ENCODE measurements at places on chromosomes 7 and 10.

DNA sequence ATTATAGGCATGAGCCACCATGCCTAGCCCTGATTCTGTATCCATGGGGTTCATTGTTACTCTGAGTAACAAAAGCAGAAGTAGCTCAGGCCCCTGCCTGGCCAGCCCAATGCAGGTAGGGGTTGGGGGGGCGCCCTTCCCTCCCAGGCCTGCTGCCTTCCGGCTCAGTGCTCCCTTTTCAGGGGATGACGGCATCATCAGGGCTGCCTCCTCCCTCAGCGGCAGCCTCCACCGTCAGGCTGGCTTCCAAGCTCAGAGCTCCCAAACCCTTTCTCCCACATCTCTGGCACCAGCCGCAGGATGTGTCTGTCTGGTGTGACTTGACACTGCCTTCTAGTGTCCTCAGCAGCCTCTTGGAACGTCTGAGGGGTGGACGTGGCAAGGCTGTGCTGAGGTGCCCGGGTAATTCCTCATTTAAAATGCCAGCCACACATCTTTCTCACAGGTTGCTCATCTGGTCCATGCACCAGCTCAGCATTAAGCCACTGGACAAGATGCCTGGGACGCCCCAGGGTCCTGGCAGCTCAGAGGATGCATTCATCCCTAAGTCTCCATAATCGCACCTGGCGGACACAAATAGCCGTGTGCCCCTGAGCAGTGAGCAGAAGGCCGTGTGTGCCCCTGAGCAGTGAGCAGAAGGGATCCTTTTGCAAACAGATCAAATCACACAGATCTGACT is 38.2 kb downstream of the PAPOLB start:
- DNase-seq = no peak

DNA sequence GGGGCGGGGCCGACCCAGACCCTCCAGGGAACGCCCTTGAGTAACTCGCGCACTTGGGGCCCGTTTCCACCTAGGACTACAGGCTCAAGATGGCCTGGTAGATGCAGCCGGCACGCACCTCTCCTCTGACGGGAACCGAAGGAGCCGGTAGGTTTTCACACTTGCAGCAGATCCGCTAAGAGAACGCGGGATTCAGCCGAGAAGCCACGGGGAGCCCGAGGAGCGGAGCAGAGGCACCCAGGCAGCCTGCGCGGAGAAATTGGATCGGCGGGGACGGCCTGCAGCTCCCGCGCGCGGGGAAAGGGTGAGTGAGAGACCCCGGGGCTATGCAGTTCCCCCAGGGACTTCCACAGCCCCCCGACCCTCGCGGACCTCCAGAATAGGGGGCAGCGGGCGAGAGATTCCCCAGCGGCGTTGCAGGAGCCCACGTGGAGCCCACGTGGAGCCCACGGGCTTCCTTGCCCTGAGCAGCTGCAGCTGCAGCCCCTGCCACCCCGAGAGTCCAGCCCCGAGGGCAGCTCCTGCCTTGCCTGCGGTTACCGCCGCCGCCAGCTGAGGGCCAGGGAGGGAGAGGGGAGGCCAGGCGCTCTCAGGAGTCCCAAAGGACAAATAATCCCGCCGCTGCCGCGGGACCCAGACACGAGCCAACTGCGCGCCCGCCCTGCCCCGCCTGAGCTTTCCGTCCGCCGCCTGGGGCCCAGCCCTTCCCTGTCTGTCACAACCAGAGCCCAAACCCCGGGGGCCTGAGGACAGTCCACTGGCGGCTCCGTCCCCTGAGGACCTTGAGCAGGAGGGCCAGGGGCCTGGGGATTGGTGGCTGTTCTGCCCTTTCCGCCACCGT is 13.1 kb downstream of the IFT22 start:
- DNase-seq = peak; percentile 24

DNA sequence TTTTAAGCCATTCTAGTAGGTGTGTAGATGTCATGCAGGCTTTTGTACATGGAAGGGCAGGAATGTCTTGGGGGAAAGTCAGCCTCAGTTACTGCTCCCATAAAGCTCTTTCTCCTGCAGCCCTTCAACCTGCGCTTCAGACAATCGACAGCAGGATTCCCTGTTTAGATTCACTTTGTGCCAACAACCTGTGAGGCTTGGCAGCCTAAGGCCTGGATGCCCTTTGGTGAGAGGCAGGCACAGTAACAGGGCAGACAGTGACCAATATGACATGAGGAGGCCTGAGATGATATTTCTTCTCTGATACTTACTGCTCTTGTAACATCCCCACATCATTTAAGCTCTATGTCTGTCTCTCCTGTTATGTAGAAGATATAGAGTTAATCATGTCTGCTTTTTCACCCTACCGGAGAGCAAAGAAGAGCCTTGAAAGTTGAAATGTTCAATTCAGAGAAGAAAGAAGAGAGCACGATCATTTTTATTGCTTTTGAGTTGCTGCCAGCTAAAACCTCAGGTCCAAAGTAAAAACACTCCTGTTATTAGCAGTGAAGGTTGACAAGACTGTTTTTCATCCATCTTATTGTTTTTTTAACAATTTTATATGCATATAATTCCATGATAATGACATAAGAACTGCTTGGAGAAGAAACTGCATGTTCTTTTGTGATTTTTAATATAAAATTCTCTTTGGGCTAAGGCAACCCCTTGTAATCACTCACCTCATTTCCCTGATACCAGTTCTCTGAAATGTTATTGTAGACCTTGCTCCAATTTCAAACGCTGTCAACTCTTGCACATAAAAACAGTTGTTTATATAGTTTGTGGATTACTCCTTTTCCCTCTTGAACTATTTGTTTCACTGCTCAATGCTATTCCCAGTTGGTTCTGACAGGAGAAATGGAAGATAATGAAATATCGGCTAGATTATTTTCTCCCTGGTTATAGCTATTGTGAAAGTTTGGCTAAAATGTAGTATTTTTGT is 140.9 kb downstream of the GALNT17 start:
- DNase-seq = no peak

- DNase-seq = no peak
Observed at GRCh38 chr10:103192089-103192450, 1.0 kb downstream of the NT5C2 start.

DNA sequence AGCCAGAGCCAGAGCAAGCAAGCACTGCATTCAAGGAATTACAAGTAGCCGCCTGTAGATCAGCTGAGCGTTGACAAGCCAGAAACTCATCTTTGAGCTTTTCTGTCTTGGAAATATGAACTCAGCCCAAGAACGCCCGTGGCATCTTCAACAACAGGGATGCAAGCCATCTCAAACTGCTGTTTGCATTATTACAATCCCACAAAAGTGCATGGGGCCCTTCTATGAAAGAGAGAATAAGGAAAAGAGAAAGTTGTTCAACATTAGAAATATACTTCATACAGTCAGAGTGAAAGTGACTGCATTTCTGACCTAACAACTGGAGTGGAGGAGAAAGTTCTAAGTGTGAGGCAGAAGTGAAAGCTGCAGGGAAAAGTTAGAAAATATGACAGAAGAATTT is 6.5 kb downstream of the SGCE start:
- no peak for DNase-seq

DNA sequence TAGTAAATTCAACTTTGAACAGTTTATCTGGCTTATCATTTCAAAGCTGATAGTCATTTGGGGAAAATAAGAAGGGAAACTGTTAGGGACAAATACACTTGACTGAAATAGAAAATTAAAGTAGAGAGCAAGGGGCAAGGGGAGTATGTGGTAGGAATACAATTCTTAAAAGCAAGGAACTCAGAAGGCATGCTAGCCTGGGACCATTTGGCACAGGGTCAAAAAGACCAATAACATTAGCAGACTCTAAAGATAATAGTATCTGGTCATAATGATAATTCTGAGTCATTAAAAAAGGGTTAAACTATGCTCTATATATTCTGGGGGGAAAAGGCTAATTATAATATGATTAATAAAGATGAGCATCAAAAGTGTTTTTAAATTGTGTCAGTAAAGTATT is 112.2 kb downstream of the CNOT4 start:
- no peak for DNase-seq

DNA sequence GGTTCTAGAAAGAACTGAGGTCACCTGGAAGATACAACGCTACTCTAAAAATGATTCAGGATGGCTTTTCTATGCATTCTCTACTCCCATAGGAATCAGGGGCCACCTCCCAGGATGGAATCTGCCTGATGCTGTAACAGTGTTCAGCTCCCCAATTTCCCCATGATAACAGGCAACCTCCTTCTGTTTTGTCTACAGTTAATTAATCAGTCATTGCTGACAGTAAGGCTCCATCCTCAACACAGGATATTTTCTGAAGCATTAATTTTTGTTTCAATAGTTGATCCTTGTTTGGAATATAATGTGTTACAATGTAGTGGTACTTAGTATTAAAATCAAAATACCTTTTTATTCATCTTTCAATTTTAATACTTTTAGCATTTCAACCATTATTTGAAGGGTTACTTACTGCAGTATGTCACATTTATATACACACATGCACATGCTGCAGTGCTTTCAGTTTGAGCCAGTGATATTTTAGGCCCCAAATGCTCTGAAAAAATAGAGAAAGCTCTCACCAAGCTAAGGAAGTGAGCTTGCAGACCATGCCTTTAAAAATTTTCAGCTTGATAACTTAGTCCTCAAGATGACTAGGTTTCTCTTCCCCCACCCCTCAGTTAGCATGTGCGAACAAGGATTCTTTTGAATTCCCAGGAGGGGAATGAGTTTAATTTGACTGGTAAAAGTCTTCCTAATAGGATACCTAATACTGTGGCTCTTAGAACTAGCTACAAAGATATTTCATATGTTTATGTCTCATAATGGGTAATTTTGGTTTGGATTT is 592 bp upstream of the PIK3CG start:
- peak; percentile 10 for DNase-seq

All from T-helper 2 cell (primary cell).